ENCODE measurements at places on chromosomes 2 and 18.

DNA sequence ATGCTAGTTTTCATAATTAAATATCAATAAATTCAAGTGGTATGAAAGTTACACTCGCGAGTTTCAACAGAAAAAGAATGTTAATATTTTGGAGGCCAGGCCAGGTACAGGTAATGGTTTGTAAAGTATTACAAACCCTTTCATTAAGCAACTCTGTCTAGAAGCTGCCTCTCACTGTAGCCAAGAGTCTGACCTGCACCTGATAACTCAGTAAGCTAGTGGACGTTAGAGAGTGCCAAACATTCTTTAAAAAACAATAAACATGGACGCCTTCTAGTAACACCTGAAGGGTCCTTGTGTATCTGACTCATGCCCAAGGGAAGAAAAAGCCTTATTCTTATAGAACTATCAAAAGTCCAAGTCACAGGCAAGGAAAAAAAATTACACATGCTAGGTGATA is 70.2 kb downstream of the MBD2 start:
- peaks cover 3% of the 10 kb centered on the region for H3K4me1 ChIP-seq
- no peak overlapping the region for H3K27ac ChIP-seq
- no peak overlapping the region for H3K4me3 ChIP-seq
- no peaks in the 10 kb centered on the region for H3K36me3 ChIP-seq

- no peak overlapping the region for H3K27ac ChIP-seq
- no peak for DNase-seq
- no peaks in the 10 kb centered on the region for H3K36me3 ChIP-seq
These were observed 75.1 kb downstream of the TEX51 start for GRCh38 chr2:126973745-126974144.

DNA sequence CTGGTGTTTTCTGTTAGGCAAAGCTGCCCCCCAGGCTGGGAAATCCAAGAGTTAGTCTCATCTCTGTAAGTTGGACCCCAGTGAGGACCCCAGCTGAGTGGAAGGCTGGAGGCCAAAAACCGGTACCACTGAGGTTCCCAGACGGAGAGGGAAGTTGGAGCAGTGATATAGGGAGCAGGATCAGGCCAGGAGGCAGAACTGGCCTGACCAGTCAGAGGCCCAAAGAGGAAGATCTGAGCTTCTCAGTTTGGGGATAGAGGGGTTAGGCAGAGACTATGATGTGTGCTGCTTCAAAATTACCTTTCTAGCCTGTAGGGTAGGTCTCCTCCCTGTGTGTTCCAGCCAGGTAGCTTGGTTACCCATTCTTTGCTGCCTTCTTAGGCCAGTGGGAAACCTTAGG is 4.6 kb upstream of the RNF181 start:
- no peaks in the 10 kb centered on the region for H3K4me1 ChIP-seq
- DNase-seq = no peak
- H3K27me3 ChIP-seq = no peaks in the 10 kb centered on the region
- no peak overlapping the region for H3K4me3 ChIP-seq
- H3K27ac ChIP-seq = no peak overlapping the region

GRCh38 chr18:49467019-49467563 is 6.6 kb upstream of the DYM start:
- H3K4me3 ChIP-seq = no peak overlapping the region
- H3K36me3 ChIP-seq = no peaks in the 10 kb centered on the region
- no peak overlapping the region for H3K27ac ChIP-seq
- peaks cover 6% of the 10 kb centered on the region for H3K4me1 ChIP-seq

- no peaks in the 10 kb centered on the region for H3K27me3 ChIP-seq
- H3K36me3 ChIP-seq = no peaks in the 10 kb centered on the region
- DNase-seq = no peak
- H3K4me1 ChIP-seq = no peaks in the 10 kb centered on the region
These were observed 45.6 kb downstream of the REV1 start for GRCh38 chr2:99444222-99444621.

DNA sequence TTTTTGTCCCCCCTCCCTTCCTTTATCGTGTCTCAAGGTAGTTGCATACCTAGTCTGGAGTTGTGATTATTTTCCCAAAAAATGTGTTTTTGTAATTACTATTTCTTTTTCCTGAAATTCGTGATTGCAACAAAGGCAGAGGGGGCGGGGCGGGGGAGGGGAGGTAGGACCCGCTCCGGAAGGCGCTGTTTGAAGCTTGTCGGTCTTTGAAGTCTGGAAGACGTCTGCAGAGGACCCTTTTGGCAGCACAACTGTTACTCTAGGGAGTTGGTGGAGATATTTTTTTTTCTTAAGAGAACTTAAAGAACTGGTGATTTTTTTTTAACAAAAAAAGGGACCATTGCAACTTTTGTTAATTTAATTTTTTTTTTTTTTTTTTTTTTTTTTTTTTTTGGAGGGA is 2.1 kb downstream of the SOX11 start:
- H3K27ac ChIP-seq = no peak overlapping the region
- no peaks in the 10 kb centered on the region for H3K27me3 ChIP-seq
- no peaks in the 10 kb centered on the region for H3K36me3 ChIP-seq
- no peak for DNase-seq

GRCh38 chr2:54208364-54209240 is 47.4 kb downstream of the TSPYL6 start:
- no peak overlapping the region for H3K27ac ChIP-seq
- H3K36me3 ChIP-seq = no peaks in the 10 kb centered on the region
- no peak overlapping the region for H3K4me3 ChIP-seq

- H3K27ac ChIP-seq = no peak overlapping the region
- no peaks in the 10 kb centered on the region for H3K27me3 ChIP-seq
- no peaks in the 10 kb centered on the region for H3K4me1 ChIP-seq
- H3K4me3 ChIP-seq = no peak overlapping the region
- no peak for DNase-seq
- H3K36me3 ChIP-seq = no peaks in the 10 kb centered on the region
These were observed 30.4 kb downstream of the CYTIP start for GRCh38 chr2:157413326-157414035.

- H3K27ac ChIP-seq = no peak overlapping the region
- no peaks in the 10 kb centered on the region for H3K27me3 ChIP-seq
- H3K4me1 ChIP-seq = no peaks in the 10 kb centered on the region
- H3K4me3 ChIP-seq = no peak overlapping the region
- no peak for DNase-seq
These were observed 118.9 kb upstream of the TANK start for GRCh38 chr2:161041356-161041755.

- DNase-seq = no peak
- no peaks in the 10 kb centered on the region for H3K4me1 ChIP-seq
- H3K27me3 ChIP-seq = no peaks in the 10 kb centered on the region
- peak overlapping the region; percentile 90 for H3K4me3 ChIP-seq
- H3K36me3 ChIP-seq = peaks cover 2% of the 10 kb centered on the region
These were observed 302 bp downstream of the TXNL4A start for GRCh38 chr18:79988071-79988450.

- no peaks in the 10 kb centered on the region for H3K27me3 ChIP-seq
- H3K4me3 ChIP-seq = no peak overlapping the region
- H3K36me3 ChIP-seq = no peaks in the 10 kb centered on the region
- DNase-seq = no peak
- no peak overlapping the region for H3K27ac ChIP-seq
These were observed 102.0 kb upstream of the DNMT3A start for GRCh38 chr2:25443766-25444165.

DNA sequence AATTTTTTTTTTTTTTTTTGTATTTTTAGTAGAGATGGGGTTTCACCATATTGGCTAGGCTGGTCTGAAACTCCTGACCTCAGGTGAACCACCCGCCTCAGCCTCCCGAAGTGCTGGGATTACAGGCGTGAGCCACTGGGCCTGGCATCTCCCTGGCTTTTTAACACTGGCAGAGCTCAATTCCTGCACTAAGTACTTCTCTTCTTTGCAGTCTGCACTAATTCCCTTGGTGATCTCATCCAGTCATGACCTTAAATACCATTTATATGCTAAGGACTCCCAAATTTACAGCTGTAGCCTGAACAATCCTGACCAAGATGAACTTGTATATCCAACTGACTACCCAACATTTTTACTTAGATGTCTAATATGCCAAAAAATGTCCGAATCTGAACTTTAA is 10.2 kb downstream of the PREPL start:
- no peaks in the 10 kb centered on the region for H3K36me3 ChIP-seq
- H3K4me1 ChIP-seq = no peaks in the 10 kb centered on the region
- no peak overlapping the region for H3K4me3 ChIP-seq
- H3K27me3 ChIP-seq = no peaks in the 10 kb centered on the region
- H3K27ac ChIP-seq = no peak overlapping the region
- DNase-seq = no peak

DNA sequence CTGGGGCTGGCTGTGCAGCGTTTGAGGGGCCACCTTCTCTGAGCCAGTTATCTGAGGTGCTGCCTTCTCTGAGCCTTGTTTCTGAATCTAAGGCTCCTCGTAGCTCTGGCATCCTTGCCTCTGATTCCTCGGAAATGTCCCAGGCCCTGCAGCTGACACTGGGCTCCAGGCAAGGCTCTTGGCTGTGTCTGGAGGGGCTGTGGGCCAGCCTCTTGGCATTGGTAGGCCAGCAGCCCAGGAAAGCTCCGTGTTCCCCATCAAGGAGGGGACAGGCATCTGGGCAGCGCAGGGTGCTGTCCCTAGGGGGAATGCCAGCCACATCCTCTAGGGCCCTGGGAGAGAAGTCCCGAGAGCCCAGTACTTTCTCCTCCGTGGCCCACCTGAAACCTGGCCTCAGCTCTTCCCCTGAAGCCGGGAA is 40.7 kb upstream of the TAF1B start:
- H3K4me3 ChIP-seq = no peak overlapping the region
- H3K36me3 ChIP-seq = no peaks in the 10 kb centered on the region
- H3K4me1 ChIP-seq = 0 out of 2 replicates have a peak, but pooled peaks cover 2% of the 10 kb centered on the region

- no peaks in the 10 kb centered on the region for H3K36me3 ChIP-seq
- peaks cover 1% of the 10 kb centered on the region for H3K4me1 ChIP-seq
- no peak overlapping the region for H3K27ac ChIP-seq
- H3K27me3 ChIP-seq = peaks cover 2% of the 10 kb centered on the region
- H3K4me3 ChIP-seq = no peak overlapping the region
These were observed 211.3 kb upstream of the ARL4C start for GRCh38 chr2:234708091-234708683.

- H3K4me3 ChIP-seq = no peak overlapping the region
- H3K36me3 ChIP-seq = no peaks in the 10 kb centered on the region
- no peak for DNase-seq
- H3K4me1 ChIP-seq = no peaks in the 10 kb centered on the region
- no peaks in the 10 kb centered on the region for H3K27me3 ChIP-seq
These were observed 2186.8 kb upstream of the CELF4 start for GRCh38 chr18:39752351-39752750.

DNA sequence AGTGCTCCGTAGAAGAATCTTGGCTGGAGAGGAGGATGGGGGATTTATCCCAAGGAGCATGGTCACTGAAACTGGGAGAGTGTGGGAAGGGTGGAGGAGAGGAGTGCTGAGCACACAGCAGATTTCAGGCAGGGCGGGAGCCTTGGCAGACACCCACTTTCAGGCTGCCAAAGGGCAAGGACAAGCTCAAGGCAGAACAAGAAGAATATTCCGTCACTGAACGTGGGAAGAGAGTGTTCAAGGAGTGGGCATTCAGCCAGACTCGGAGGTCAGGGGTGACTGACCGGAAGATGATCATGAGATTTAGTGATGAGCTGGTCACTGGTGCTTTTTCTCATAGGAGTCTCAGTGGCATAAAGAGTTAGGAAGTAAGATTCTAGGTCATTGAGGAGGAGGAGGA is 136.2 kb upstream of the RASGRP3 start:
- DNase-seq = no peak
- H3K27me3 ChIP-seq = no peaks in the 10 kb centered on the region
- H3K4me1 ChIP-seq = no peaks in the 10 kb centered on the region
- H3K36me3 ChIP-seq = no peaks in the 10 kb centered on the region
- no peak overlapping the region for H3K27ac ChIP-seq

GRCh38 chr2:1969701-1970015 is 225.3 kb upstream of the PXDN start:
- no peaks in the 10 kb centered on the region for H3K36me3 ChIP-seq
- no peak overlapping the region for H3K27ac ChIP-seq
- no peak for DNase-seq
